ENCODE measurements at places on chromosomes 2 and 18.

DNA sequence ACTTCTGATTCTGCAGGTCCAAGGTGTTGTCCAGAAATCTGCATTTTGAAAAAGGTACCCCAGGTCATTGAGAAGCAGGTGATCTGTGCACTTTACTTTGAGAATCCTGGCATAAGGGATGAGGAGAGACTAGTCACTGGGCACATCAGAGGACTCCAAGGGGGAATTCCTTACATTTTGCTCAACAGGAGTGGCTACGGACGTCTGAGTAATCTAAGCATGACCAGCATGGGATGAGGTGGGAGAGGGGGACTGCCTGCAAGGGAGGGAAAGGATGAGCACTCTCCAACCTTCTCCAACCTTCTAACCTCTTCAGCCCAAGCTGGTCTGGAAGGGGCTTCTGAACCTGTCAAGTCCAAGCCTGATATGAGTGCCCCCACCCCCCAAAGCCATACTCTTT lies 55.5 kb downstream of the MARCHF4 start:
- no peak for DNase-seq

DNA sequence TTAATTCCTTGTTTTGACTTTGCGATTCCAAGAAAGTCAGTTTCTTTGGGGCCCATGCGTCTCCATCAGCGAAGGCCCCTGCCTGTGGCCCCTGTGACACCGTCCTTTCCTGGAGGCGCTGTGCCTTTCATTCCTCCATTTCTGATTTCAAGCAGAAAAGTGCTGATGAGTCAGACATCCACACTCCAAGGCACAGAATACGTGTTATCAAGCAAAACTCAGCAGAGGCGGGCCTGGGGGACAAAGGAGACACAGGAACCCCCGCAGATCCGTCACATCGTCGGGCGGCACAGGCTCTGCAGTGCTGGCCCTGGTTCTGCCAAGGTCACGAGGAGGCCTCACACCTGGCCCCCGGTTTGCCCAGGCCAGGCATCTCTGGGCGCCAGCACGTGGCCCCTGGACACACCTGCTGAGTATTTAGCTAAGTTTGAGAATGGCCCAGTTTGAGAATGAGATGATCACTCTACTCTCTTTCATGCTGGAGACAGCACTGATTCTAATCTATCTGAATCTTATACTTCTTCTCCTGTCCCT lies 7.2 kb upstream of the SALL3 start:
- DNase-seq, result no peak

DNA sequence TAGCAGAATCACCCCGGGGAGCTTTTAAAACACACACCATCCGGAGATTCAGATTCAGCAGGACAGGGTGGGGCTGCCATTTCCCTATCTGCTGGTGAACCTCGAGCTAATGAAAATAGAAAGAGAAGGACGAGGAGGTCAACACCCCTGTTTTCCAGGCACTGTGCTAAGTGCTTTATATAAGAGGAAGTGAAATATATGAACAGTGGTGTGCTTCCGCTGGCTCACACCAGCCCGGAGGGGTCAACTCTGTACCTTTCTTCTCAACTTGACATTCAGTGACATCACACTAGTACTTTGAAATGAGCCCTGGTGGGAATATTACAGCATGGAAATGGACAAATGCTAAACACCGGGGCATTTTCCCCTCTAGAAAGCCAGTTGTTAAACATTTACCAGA lies 108.3 kb upstream of the LTBP1 start:
- no peak for DNase-seq

DNA sequence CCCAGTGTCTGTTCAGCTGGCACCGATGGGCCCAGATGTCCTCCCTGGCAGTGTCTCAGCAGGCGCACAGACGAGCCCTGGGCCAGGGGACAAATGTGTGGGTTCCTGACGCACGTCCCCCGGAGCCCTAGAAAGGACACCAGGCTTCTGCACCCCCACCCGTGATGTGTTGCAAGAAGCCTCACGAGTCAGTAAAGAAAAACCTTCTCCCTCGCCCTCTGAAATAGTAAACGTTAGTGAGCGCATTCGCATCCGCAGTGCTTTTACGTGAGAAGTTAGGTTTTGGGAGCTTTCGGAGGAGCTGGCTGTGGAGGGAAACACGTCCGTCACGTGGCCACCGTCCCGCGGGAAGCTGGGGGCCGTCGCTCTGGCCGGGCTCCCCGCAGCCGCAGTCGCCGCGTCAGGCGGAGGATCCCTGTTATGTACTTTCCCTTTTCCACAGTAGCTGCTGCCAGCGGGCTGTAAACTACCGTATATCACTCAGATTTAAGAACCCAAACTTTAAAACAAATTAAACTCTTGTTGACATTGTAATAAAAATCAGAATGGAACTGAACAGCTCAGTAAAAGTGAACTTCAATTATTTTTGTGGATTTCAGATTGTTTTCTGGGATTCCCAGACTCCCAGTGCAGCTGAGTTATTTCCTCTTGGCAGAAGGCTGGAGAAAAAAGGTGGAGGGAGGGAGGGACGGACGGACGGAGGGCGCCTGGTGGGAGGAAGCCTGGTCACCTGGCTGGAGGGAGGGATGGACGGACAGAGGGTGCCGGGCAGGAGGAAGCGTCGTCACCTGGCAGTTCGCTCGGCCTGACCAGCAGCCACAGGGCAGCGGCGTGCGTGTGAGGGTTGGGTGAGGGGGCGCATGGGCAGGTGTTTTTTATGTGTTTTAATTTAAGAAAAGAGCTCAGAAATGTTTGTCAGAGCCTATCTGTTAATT lies 112.1 kb downstream of the NFATC1 start:
- no peak for DNase-seq

- no peak for DNase-seq
Measured at GRCh38 chr2:240997141-240997855, 1.1 kb upstream of the SNED1 start.

- no peak for DNase-seq
Measured at GRCh38 chr2:194867328-194867727, 789.7 kb upstream of the SLC39A10 start.
